Hematopoietic multipotent progenitor cell treated with erythropoietin and hydrocortisone succinate and interleukin-3 and kit ligand, for 4 days (in vitro differentiated cells): ENCODE measurements at places on chromosomes 7 and 10.

DNA sequence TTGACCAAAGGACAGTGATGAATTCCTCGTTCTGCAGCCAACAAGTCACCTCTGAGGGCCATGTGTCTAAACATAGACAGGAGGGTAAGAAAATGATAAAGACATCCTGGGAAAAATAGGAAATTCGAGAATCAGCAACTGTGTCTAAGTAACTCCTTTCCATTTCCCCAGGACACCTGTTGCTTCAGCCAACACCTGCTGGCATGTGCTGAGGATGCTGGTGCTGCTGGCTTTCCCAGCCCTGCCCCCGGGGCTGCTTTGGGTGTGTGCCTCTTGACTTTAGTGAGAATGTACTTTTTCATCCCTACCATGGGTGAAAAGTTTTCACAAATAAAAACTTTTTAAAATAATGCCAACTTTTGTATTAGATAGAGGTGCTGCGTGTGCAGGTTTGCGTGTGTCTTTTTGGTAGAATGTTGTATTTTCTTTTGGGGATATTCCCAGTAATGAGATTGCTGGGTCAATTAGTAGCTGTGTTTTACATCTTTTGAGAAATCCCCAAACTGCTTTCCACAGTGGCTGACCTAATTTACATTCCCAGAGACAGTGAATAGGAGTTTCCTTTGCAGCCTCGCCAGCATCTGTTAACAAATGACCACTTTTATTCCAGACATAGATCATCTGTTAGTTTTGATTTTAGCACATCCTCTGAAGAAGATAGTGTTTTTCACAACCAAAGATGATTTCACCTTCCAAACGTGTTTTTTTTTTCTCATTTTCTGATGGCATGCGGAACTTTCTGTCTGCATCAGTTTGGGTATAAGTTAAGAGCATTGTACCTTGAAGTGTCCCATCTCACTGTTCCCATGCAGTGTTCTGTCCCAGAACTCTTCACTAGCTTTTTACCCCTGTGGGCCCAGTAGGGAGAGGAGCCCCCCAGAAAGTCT is 104.2 kb upstream of the ACBD5 start:
- DNase-seq, result no peak

GRCh38 chr10:48684792-48685623 is at the start of gene WDFY4:
Gene WDFY4 (plus strand): TSS chr10:48684873. CDS start chr10:48709733, 24,860 bp downstream.
- peak; percentile 79 for DNase-seq

- DNase-seq, result no peak
Measured at GRCh38 chr7:26046150-26046549, 105.8 kb upstream of the NFE2L3 start.

- no peak for DNase-seq
Measured at GRCh38 chr10:84415539-84416244, 87.3 kb downstream of the CCSER2 start.

GRCh38 chr10:6009150-6009549 is 31.8 kb upstream of the IL15RA start:
- DNase-seq, result peak; percentile 22

- no peak for DNase-seq
Measured at GRCh38 chr10:124545351-124546054, 83.9 kb downstream of the LHPP start.

GRCh38 chr7:94040254-94040653 is 36.1 kb upstream of the BET1 start:
- no peak for DNase-seq

- DNase-seq, result no peak
Measured at GRCh38 chr10:74683067-74683466, 143.3 kb upstream of the KAT6B start.

- no peak for DNase-seq
Measured at GRCh38 chr7:46206476-46207060, 285.5 kb upstream of the IGFBP3 start.

GRCh38 chr10:15485684-15486316 is 114.7 kb upstream of the FAM171A1 start:
- DNase-seq, result no peak

- DNase-seq, result no peak
Measured at GRCh38 chr7:71615017-71615416, 483.1 kb downstream of the GALNT17 start.

GRCh38 chr7:135217645-135218509 is 6.6 kb upstream of the WDR91 start:
- no peak for DNase-seq

- DNase-seq, result no peak
Measured at GRCh38 chr7:11848251-11848650, 16.3 kb upstream of the THSD7A start.

DNA sequence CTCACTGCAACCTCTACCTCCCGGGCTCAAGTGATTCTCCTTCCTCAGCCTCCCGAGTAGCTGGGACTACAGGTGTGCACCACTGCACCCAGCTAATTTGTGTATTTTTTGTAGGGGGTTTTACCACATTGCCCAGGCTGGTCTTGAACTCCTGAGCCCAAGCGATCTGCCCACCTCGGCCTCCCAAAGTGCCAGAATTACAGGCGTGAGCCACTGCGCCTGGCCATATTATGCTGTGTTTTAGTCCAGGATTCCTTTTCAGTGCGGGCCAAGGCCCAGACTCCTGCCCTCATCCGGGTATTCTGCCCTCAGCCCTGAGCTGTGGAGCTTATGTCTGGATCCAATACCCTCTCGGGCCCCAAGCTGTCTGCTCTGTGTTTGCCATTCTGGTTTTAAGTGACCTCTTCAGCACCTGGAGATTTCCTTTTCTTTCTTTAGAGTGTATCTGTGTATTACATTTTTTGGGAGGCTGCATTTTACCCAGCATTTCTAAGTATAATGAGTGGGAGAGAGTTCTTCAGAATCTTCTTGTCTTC is 114.9 kb downstream of the BUB3 start:
- DNase-seq, result no peak

- no peak for DNase-seq
Measured at GRCh38 chr7:99019523-99020412, 124.1 kb downstream of the SMURF1 start.

GRCh38 chr7:134705716-134706115 is 59.1 kb downstream of the BPGM start:
- DNase-seq, result no peak

DNA sequence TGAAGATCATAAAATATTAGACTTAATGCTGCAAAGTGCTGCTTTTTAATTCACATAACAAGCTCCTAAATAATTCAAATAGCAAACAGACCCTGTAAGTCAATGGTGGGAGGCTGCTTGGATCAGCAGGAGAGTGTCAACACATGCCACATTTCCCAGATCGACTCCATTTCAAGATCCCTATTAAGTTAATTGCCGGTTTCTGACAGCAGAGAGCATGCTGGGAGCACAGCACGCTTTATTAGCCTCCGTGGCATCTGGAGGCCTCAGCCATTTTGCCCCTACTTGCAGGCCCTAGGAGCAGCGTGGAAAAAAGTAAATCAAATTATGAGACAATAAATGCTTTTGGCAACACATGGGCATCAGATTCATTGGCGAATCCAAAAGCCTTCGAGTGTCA is 201.0 kb downstream of the EMX2 start:
- DNase-seq, result no peak

DNA sequence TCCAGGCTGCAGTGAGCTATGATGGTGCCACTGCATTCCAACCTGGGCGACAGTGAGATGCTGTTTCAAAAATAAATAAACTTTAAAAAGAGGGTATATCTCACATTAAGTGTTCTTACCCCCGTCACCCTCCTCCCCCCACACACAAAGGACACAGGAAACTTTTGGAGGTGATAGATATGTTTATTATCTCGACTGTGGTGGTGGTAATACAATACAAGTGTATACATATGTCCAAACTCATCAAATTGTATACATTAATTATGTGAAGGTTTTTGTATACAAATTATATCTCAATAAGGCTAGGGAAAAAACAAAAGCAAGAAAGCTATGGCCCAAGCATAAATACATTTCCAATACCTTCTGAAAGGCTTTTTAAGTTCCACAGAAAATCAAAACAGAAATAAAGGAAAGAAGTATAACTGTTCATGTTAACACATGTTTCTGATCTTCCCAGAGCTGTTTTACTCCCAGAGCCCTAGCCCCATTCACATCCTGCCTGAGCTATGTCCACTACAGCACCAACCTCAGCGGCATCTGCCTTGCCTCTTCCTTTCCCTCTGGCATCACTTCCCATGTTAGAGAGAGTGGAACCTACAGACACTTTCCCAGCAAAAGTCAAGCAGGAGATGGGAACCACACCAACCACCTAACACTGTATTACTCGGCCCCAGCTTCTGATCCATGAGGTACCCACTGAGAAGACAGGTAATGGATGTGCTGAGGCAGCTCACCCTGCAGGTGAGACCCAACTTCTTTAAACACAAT is 48.1 kb downstream of the SGMS1 start:
- DNase-seq, result peak; percentile 44

DNA sequence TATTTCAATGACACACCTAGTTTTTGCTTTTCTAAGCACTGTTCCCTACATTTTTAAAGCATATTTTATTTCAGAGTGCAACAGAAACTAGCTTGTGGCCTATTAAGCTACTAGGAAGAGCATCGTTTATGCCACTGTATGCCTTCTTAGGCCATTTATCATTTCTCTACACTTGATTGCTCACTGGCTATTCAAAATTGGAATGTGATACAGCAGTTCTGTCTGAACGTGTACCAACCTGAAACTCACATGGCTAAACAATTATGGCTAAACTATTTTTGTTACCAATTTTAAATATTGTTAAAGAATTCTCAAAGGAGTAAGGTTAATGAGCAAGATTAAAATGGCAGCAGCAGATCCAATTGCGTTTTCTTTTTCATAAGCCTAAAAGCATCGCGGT is 105.2 kb downstream of the GSAP start:
- DNase-seq, result no peak

GRCh38 chr7:486216-486743 is 33.4 kb downstream of the PDGFA start:
- no peak for DNase-seq

DNA sequence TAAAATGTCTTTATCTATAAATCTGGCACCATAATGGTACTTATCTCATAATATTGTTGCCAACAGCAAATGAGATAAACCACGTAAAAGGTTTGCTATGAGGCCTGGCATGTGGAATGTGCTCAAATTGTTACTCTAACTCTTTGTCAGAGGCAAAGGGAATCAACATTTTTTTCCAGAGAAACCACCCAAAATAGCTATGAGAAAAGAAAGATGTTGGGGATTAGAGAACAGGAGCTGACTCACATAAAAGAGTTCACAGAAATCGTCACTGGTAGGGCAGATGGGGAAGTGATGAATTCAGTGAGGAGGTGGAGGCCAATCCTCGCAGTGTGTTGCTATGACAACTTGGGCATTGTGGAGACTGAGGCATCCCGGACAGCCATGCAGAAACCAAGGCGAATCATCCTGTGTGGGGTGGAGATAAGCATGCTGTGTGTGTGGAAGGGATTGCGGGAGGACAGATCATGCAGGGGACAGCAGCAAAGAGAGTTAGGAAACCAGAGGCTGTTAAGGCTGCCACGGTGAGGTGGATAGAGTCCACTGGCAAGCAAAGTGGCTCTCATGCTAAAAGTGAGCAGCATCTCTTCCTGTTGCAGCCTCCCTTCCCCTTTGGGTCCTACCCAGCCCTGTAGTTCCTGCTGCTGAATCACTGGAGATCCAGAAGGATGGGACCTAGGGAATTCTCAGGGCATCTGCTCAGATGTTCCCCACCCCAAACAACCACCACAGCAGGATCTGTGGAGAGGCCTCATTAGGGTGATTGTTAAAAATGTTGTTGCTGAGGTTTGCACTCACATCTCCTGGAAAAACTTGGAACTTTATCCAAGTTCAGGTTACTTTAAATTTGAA is 103.9 kb downstream of the CUBN start:
- DNase-seq, result peak; percentile 56

DNA sequence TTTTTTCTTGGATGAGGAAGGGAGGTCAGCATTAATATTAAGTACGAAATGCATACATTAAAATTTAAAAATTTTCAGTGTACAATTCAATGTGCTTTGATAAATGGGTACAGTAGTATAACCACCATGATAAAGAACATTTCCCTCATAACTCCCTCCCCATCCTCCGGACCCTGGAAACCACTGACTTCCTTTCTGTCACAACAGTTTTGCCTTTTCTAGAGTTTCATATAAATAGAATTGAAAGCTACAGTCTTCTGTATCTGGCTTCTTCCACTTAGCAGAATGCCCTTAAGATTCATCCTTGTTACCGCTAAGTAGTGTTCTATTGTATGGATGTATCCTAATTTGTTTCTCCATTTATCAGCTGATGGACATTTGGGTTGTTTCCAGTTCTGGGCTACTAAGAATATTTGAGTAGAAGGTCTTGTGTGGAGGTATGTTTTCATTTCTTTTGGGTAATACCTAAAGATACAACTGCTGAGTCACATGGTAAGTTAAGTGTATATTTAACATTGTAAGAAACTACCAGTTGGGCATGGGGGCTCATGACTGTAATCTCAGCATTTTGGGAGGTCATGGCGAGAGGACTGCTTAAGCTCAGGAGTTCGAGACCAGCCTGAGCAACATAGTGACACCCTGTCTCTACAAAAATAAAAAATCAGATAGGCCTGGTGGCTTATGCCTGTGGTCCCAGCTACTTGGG is 30.8 kb downstream of the ABI1 start:
- peak; percentile 75 for DNase-seq

DNA sequence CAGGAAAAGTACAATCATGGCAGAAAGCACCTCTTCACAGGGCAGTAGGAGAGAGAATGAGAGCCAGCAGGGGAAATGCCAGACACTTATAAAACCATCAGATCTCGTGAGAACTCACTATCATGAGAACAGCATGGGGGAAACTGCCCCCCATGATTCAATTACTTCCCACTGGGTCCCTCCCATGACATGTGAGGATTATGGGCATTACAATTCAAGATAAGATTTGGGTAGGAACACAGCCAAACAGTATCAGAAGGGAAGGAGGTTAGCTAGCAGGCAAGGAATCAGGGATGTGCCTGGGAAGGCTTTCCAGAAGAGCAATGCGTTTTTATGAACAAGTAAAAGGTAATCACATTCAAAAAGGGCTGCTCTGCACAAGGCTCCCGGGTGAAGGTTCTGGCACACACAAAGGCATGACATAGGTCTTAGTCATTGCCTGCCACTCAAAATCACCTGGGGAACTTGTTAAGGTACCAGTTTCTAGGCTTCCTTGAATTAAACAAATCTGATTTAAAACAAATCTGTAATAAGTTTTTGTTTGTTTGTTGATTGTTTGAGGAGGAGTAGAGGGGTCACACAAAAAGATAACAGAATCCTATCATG is 40.9 kb downstream of the BMPER start:
- no peak for DNase-seq
